ENCODE measurements at places on chromosomes 16 and 17.

GRCh38 chr16:2954656-2955381 lies 9.3 kb upstream of the KREMEN2 start:
- no peak for DNase-seq

DNA sequence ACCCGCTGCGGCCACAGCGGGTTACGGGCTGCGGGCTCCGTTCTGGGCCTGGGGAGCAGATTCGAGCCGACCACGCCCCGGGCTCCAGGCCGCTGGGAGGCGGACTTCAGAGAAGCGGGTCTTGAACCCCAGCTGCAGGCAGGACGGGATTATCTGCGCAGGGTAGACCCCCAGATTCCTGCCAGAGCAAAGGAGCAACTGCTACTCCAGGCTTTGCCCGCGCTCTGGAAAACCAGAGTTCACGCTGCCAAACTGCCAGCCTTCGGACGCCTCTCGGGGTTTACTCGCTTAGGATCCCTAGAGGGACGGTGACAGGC lies 301 bp upstream of the ULK2 start:
- no peak for DNase-seq

- no peak for DNase-seq
Observed at GRCh38 chr16:88295671-88296436, 86.9 kb upstream of the ZNF469 start.

DNA sequence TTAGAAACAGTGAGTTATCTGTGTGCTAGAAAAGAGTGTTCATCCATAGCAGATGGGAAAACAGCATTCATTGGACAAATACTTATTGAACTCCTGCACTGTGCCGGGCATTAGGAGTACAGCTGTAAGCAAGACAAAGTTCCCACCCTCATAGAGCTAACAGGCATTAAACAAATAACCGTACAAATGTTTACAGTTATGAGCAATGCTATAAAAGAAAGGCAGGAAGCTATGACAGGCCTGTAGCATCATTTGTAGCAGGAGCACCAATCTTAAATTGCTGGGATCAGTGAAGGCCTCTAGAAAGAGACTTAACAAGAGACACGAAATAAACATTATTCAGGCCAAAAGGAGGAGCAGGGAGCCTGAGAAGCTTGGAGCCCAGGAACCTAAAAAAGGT lies 15.6 kb downstream of the SDR42E1 start:
- no peak for DNase-seq

DNA sequence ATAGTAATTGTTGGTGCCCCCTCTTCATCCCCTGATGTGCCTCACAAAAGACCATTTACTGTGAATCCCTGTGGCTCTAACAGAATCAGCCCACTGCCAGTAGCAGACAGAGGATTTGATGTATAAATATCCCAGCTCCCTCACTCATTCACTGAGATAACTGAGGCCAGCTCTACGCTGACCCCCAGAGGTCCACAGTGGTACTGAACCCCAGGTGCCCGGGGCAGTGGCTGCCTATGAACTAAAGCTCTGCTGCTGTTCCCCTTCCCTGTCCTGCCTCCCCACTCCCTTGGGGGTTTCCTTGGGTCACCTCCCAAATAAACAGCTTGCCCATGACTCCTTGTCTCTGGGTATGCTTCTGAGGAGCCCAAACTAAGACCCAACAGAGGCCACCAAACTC lies 295.8 kb downstream of the FOXL1 start:
- no peak for DNase-seq

DNA sequence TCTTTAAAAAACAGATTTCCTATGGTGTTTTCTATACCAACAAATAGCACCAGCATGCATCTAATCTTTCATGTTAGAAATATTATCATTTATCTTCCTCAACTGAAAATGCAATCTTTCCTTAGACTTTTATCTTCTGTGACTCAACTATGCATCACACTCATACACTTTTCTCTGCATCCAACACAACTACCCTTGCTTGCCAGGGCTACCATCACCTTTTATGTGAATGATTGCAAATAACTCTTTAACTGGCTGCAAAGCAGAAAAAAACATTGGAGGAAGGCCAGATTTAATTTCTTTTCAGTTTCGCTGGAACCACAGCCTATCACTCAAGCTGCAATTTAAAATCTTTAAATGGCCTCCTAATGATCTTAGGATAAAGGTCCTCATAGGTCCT lies 212.9 kb downstream of the CDH8 start:
- no peak for DNase-seq

DNA sequence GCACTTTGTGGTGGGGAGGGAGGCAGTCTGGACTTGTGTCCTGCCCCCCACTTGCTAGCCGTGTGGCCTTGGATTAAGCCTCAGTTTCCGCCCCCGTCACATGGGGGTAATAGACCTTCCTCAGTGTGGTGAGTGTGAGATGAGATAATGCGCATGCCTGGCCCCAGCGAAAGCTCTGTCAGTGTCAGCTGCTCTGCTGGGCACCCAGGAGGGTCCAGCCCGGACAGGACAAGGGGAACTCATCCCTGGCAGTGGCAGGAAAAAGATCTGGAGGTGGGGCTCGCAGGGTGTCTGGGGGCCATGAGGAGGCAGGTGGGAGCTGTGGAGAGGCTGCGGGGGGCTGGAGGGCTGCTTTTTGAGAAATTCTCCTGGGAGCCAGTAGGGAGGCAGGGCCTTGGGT lies 63.5 kb downstream of the SRCIN1 start:
- DNase-seq: no peak

GRCh38 chr17:13609941-13610340 lies 8.2 kb upstream of the HS3ST3A1 start:
- DNase-seq: no peak

GRCh38 chr16:9932919-9933653 lies 249.1 kb downstream of the GRIN2A start:
- no peak for DNase-seq

GRCh38 chr17:9371019-9371418 lies 204.6 kb downstream of the STX8 start:
- no peak for DNase-seq

DNA sequence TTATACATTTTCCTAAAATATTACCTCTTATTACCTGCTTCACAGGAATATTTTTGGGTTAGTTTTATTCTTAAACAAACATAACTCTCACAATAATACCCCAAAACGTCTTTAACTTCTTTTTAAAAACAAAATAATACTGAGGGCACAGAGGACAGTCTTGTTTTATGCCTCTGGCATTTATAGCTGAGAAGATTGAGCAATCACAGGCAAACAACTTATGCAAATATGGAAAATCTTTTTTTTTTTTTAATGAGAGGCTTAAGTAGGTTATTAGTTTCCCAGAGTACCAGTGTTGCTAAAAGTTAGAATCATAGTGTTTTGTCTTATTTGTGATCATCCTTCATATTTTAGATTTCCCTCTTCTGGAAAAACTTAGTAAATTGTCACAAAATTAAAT lies 195.0 kb downstream of the FTO start:
- DNase-seq: no peak

DNA sequence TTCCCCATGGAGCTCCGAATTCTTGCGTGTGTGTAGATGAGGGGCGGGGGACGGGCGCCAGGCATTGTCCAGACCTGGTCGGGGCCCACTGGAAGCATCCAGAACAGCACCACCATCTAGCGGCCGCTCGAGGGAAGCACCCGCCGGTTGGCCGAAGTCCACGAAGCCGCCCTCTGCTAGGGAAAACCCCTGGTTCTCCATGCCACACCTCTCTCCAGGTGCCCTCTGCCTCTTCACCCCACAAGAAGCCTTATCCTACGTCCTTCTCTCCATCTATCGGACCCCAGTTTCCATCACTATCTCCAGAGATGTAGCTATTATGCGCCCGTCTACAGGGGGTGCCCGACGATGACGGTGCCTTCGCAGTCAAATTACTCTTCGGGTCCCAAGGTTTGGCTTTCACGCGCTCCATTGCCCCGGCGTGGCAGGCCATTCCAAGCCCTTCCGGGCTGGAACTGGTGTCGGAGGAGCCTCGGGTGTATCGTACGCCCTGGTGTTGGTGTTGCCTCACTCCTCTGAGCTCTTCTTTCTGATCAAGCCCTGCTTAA lies 617 bp upstream of the SENP3 start:
- peak; percentile 94 for DNase-seq

- DNase-seq: no peak
Observed at GRCh38 chr16:67731753-67732095, 12.6 kb upstream of the GFOD2 start.

GRCh38 chr17:79109584-79109983 lies 35.0 kb downstream of the ENGASE start:
- no peak for DNase-seq

- no peak for DNase-seq
Observed at GRCh38 chr17:80797741-80798594, 193.7 kb upstream of the CHMP6 start.

DNA sequence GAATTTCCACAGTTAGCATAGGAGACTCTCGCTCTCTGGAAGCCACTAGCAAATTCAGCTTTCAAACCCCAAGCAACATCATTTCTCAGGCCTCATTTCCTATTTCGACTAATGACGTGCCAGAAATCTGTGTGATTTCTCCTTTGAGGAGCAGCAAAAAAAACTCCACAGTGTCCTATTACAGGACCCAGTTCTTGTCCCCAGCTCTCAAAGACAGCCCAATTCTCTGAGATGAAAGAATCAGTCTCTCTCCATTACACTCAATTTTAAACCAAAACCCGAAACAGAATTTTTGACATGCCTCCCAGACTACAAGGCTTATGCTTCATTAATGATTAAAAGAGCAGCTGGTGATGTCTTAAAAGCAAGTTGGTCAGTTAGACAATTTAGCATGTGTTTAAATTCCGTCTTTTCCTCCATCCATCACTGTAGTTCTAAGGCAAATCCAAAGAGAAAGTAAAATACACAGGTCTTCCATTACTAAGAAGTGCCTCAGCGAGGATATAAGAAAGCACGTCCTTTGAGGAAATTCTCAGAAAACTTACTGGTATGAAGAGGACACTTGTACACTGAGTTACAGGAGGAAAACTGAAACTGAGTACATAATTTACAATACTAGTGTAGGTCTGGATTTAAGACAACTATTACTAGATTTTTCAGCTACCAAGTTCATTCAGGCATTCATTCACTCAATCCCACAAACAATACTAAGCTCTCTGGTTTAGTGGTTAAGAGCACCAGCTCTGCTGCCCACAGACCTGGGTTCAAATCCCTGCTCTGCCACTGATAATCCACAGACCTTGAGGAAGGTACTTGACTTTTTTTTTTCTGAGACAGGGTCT lies 12.5 kb downstream of the TOM1L2 start:
- DNase-seq: no peak

- peak; percentile 67 for DNase-seq
Observed at GRCh38 chr17:81513372-81513752, 763 bp upstream of the ACTG1 start.

DNA sequence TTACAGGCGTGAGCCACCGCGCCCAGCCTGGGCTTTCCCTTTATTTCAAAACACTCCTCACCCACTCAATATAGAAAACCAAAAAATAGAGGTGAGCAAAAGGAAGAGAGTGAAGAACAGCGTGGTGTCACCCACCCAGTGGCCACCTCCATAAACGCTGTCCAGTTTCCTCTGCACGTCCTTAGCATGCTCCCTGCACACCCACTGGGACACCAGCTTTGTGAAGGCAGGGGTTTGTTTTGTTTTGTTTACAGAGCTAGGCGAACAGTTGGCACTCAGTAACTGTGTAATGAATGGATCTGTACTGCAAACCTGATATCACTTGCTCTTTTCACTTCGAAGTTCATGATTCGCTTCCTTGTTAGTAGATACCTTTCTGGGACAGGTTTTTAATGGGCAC lies 73.0 kb downstream of the PRKCB start:
- no peak for DNase-seq

DNA sequence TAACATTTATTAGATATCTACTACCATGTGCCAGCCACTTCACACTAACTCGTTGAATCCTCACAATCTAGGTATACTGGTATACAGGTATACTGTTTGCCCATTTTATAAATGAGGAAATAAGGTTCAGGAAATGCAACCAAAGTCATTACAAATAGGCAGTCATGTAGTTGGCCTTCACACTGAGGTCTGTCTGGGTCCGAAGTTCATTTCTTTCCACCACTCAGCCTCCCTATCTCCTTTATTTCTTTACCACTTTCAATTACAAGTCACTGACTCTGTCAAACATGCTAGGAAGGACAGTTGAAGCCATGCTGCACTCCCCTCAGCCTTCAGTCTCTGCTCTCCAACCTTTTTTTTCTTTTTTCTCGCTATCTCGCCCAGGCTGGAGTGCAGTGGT lies 20.7 kb upstream of the SIAH1 start:
- DNase-seq: no peak

- no peak for DNase-seq
Observed at GRCh38 chr16:31875928-31876547, 2.4 kb downstream of the ZNF267 start.

GRCh38 chr16:48124266-48124665 lies 31.5 kb downstream of the ABCC12 start:
- no peak for DNase-seq

- DNase-seq: peak; percentile 73
Observed at GRCh38 chr16:10181196-10182162, 749 bp downstream of the GRIN2A start.

GRCh38 chr17:45958994-45959665 lies 39.9 kb upstream of the STH start:
- DNase-seq: no peak

GRCh38 chr17:4969047-4969550 lies 1.5 kb upstream of the SPAG7 start:
- DNase-seq: peak; percentile 35

DNA sequence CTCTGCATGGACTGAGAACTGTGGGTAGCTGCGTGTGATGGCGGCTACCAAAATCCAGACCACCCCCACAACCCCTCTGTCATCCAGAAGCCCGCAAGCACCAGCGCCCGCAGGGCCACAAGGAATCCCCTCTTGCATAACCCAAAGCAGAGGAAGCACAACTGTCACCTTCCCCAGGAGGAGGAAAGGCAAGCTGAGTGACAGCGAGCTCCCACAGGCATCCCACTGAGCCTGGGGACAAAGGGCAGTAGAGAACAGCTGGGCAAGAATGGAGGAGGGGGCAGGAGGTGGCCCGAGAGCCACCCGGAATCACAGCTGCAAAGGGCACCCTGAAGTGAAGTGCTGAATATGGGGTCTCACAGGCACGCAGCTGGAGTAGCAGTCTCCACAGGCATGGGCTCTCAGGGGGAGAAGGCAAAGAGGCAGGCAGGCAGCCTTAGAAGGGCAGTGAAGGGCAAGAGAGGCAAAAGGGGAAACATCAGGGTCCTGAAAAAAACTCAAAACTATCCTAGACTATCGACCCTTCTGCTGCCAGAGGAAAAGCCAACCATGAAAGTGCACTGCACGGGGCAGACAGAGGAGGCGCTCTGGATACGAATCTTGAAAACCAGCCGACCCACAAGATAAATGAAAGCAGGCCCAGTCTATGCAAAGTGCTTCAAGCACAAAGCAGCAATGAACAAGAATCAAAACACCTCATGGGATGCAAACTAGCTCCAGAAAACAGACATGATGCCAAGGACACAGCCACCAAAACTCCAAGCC lies 17.1 kb downstream of the USP36 start:
- no peak for DNase-seq
